ENCODE measurements at places on chromosomes 5 and 9.

GRCh38 chr9:119861842-119862241 is 492.6 kb upstream of the BRINP1 start:
- no peak for DNase-seq

GRCh38 chr5:116276952-116277351 is 192.1 kb downstream of the COMMD10 start:
- no peak for DNase-seq

DNA sequence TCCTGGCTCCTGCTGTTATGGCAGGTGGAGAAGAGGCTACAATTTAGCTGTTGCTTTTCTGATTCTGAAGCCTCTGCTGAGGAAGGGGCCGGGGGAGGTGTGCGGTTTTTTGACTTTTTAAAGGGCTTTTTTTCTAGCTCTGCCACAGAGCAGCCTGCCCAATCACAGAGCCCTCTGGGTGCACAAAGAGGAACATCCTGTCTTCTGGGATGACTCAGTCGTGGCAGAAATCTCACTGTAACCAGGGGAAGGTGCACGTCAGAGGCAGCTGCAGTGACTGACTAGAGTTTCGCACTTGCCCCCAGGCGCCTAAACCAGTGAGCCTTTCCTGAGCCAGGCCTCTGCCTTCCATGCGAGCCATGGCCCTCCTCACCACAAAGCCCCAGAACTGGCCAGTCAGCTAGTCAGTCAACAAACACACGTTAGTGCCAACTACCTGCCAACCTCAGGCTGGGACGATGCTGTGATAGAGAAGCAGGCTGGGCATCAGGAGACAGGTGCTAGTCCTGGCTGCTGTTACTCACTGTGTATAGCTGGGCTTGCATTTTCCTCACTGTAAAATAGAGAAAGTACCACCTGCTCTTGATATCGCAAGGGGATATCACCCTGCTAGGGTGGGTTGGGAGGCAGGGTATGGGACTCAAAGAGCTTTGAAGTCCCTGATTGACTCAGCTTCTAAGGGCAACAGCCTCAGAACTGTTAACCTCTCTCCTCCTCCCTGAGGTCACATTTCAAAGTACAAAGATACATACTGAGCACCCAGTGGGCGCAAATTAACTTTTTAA is 2.2 kb downstream of the AKNA start:
- peak; percentile 89 for DNase-seq

GRCh38 chr5:74017112-74017511 is 391.1 kb downstream of the ARHGEF28 start:
- DNase-seq = peak; percentile 45

GRCh38 chr9:111180811-111181210 is 142.5 kb upstream of the LPAR1 start:
- no peak for DNase-seq

GRCh38 chr5:75053054-75053303 is 621 bp upstream of the GCNT4 start:
- no peak for DNase-seq

- DNase-seq = no peak
Observed at GRCh38 chr5:77709993-77710685, 66.0 kb downstream of the TBCA start.

DNA sequence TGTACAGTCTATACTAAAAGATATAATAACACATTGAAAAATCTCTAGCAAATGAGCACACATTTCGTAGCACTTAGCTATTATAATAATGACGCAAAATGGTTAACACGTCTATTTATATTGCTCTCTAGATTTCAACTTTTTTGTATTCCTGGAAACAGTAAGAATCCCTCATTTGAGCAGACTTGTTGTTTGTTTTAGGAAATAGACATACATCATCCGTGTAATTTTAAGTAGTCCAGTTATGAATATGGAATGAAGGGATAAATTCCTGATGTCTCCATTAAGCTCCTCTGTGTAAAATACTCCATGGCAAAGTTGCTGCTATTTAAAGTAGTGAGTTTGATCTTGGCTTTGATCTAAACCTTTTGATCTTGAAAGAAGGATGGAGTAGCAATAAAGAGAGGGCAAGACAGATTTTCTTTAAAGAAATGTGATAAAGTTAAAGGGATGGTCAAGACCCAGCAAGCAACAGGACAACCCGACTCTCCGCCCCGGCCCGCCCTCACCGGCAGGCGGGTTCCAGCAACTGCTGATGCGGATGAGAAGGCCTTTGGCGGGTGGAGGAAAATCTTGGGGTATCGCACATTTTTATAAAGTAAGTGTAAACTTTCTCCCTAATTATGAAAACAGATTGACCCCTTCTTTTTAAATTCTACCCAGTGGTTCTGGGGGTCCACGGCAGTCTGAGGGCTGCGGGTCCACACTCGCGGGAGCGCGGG is 277.4 kb downstream of the AOPEP start:
- peak; percentile 40 for DNase-seq

DNA sequence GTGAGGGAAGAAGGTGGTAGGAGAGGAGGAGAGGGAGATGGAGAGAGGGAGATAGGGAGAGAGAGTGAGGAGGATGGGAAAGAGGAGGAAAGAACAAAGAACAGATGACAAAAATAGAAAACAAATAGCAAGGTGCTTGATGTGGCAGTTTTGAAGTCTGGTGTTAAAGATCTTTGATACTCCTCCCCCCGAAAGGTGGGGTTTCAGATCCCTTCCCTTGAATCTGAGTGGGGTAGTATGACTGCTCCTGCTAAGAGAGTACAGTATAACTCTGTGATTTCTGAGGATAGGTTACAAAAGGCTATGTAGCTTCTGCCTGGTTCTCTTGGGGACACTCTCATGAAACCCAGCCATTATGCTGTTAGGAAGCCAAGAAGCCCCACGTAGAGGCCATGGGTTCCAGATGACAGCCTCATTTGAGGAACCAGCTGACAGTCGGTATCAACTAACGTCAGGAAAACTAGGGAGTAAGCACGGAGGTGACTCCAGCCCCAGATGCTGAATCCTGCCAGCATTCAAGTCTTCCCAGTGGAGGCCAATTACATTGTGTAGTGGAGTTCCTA is 102.1 kb downstream of the FANCC start:
- no peak for DNase-seq

- DNase-seq = no peak
Observed at GRCh38 chr5:2288968-2289367, 406.2 kb upstream of the IRX4 start.

GRCh38 chr9:129252937-129253802 is 75.1 kb upstream of the IER5L start:
- DNase-seq = no peak

DNA sequence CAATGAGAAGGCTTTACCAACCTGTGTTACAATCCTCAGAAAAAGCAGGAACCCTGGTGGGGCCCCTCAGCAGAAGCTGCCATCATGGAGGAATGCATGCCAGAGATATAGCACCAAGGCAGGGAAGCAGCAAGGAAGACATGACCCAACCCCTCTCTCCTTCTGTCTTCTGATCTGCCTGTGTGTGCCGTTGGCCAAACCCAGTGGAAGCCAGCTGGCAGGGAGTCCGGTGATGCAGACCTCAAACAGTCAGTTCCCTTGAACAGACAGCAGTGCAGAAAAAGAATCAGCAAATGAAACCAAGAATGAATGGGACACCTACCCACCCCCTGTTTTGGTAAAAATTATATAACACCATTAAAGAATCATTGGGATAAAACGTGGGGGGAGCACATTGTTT is 234.2 kb downstream of the ZNF608 start:
- no peak for DNase-seq

DNA sequence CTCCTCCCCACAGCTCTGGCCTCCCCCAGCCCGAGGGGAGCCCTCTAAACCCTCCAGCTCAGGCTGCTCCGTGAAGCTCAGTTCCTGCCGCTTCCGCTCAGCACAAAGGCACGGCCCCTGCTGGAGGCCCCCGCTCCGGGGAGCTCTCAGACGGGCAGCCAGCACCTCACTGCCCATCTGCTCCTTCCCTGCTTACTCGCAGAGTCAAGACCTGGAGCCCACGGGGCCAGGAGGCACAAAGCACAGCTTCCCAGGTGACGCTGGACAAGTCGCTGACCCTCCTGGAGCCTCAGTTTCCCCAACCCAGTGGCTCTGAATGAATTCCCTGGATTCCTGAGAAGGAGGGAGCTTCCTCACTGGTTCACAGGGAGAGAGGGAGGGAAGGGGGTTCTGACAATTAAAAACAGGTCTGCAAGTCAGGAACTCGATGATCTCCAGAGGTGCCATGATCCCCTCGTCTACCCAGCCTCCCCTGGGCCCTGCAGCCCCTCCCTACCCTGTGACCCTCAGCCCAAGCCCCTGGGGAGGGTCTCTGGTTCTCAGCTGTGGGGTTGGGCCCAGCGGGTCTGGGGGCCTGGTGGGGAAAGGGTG is 36.2 kb downstream of the VAV2 start:
- DNase-seq = peak; percentile 56

GRCh38 chr5:102638912-102639652 is 116.0 kb upstream of the PAM start:
- no peak for DNase-seq

DNA sequence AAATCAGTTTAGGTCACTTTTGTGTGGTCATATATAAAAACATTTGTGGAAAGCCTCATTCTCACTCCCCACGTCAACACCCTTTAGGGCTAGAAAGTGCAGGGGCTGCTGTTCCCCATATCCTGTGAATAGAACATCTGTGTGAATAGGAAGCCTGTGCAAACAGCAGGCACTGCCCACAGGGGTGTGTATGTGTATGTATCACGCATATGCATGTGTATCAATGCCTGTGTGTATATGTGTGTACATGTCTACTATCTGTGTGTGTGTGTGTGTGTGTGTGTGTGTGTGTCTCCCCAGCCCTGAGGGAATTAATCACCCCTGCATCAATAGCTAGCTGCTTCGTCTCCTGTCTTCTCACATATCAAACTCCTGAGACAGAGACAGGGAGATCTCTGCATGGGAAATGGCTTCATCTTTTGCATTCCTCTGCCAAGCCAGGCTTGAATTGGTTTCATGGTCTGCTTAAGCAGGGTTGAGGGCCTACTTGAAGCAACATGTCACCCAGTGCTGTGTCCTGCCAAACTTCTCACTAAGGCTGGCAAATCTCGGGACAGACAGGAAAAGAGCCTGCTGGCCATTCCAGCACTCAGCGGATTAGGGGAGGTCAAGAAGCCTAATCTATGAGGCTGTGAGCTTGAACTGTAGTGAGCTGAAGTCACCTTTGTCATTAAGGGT is 265.8 kb downstream of the ADAMTSL1 start:
- DNase-seq = no peak

GRCh38 chr5:154712518-154713437 is 42.4 kb upstream of the LARP1 start:
- peak; percentile 88 for DNase-seq

GRCh38 chr5:45643056-45643455 is 53.1 kb downstream of the HCN1 start:
- no peak for DNase-seq

DNA sequence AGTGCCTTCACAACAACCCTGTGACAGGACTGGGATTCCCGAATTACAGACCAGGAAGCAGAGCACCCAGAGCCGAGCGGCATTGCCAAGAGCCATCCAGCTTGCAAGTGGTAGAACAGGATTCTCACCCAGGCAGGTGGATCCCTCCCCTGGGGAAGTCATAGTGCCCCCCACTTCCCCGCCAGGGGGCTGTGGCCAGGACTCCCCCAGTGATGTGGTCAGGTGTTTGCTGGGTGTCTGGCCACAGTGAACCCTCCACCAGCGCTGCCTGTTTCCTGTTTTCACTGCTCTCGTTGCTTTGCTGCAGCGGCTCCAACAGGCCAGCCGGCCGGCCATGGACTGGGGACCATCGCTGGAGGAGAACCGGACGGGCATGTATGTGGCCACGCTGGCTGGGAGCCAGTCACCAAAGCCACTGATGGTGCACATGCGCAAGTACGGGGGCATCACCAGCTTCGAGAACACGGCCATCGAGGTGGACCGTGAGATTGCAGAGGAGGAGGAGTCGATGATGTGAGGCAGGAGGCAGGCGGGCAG is 19.3 kb downstream of the SLC6A7 start:
- peak; percentile 51 for DNase-seq

GRCh38 chr9:116549786-116550660 is 137.1 kb upstream of the TRIM32 start:
- no peak for DNase-seq

GRCh38 chr9:73869264-73869663 is 627.9 kb upstream of the RORB start:
- DNase-seq = no peak

- DNase-seq = no peak
Observed at GRCh38 chr5:151113651-151114050, 32.8 kb upstream of the TNIP1 start.

GRCh38 chr5:60700416-60700757 is 421 bp upstream of the DEPDC1B start:
- no peak for DNase-seq

GRCh38 chr5:61137835-61138234 is 24.4 kb downstream of the SMIM15 start:
- DNase-seq = no peak

DNA sequence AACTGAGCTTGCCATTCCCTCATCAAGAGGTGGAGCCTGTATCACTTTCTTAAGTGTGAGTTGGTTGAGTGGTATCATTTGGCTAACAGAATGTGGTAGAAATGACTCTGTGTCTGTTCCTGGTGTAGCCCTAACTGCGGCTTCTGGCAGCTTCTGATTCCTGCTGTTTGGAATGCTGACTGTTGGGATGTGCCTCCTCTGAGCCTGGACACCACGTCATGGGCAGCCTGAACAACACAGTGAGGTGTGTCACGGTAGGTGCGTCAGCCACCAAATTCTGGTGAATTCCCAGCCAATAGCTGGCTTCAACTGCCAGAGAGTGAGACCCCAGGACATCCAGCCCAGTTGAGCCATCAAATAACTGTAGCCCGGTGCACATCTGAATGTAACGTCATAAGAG is 6.1 kb upstream of the C9orf152 start:
- no peak for DNase-seq

- no peak for DNase-seq
Observed at GRCh38 chr9:92426501-92427145, 2.4 kb upstream of the OMD start.

- DNase-seq = no peak
Observed at GRCh38 chr9:113387560-113388230, 10.9 kb upstream of the HDHD3 start.

DNA sequence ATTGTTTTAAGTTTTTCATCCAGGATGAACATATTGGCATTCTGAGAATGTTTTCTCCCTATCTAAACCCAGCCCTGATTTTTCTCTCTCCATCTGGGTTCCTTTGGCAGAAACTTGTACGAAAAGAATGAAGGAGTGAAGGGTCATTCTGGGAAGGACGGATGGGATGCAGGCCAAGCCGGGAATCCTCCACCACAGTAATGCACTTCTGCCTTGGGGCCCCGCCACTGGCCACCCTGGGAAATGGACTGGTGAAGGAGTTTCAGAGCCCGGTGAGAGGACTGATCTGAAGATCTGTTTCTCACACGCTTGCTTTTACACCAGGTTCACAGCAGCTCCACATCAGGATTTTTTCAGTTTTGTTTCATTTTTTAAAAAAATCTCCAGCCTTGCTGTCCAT is 554.8 kb downstream of the BNC2 start:
- no peak for DNase-seq

GRCh38 chr9:96006296-96006879 is 130.9 kb downstream of the ERCC6L2 start:
- DNase-seq = peak; percentile 67
